ENCODE measurements at places on chromosomes 4 and X. TPM values are rescaled to one million over a fixed set of nuclear protein-coding genes. Genes with fewer than 3 reads are reported as not detected.

The SATL1 gene
- total RNA-seq: 2.5 TPM

The FAM3A gene
- total RNA-seq: 15.0 TPM

The LNX1 gene
- 32.3 TPM for total RNA-seq

The CT45A5 gene
- 0.46 TPM for total RNA-seq

The ERAS gene
- 0.92 TPM for total RNA-seq

The CSN1S1 gene
- not detected for total RNA-seq
